Hematopoietic multipotent progenitor cell treated with erythropoietin and hydrocortisone succinate and interleukin-3 and kit ligand, for 8 days (in vitro differentiated cells): ENCODE measurements at places on chromosomes 16 and 17.

- no peak for DNase-seq
These were observed 250.1 kb upstream of the CDH5 start for GRCh38 chr16:66116163-66117002.

- no peak for DNase-seq
These were observed 416.8 kb upstream of the CCL2 start for GRCh38 chr17:33838281-33838680.

GRCh38 chr17:18851201-18851600, 6.7 kb upstream of the PRPSAP2 start:
- DNase-seq, result peak; percentile 33

GRCh38 chr17:32772453-32773025, 104.4 kb downstream of the MYO1D start:
- no peak for DNase-seq

GRCh38 chr17:36525113-36525512, 9.6 kb downstream of the MYO19 start:
- no peak for DNase-seq

- DNase-seq, result no peak
These were observed 35.8 kb upstream of the NF1 start for GRCh38 chr17:31058976-31059375.
